ENCODE measurements at places on chromosomes 4 and X.

GRCh38 chr4:122731676-122732075 lies 828 bp upstream of the BBS12 start:
- no peak for DNase-seq

- no peak for DNase-seq
These were observed 4.3 kb downstream of the CXCL9 start for GRCh38 chr4:76003035-76003434.

GRCh38 chr4:2046031-2046961 lies 12.8 kb upstream of the NAT8L start:
- no peak for DNase-seq

- no peak for DNase-seq
These were observed 52.0 kb upstream of the UGT2B7 start for GRCh38 chr4:69044247-69044646.

- DNase-seq: no peak
These were observed 49.2 kb upstream of the HDAC8 start for GRCh38 chrX:72621625-72622485.

GRCh38 chr4:161466316-161466715 lies 697.5 kb downstream of the FSTL5 start:
- no peak for DNase-seq

DNA sequence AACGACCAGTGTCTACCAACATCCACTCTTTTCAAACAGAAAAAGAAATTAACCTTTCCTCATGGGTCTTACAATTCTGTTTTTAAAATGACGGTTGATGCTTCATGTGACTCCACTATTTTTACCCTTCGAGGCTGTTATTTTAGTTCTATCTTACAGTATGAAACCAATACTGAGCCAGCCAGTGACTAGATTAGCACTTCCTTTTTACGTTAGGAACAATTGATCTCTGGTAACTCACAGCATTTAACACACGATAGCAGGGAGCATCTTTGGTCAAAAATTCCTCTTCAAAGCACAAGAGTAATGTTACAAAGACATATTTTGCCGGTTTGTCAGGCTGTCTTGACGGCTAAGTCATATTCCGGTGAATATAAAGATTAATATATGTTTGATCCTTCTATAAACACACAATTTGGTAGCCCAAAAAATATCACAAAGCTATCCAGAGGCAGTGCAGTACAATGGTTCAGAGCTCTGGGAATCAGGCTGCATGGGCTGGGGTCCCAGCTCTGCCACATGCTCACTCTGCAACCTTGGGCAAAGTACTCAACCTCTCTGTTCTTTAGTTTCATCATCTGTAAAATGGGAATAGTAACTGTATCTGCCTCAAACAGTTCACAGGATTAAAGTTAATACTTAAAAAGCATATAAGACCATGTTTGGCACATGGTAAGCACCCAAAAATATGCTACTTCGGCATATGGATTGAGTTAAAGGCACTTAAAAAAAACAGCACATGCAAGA lies 62.9 kb upstream of the TXK start:
- no peak for DNase-seq

DNA sequence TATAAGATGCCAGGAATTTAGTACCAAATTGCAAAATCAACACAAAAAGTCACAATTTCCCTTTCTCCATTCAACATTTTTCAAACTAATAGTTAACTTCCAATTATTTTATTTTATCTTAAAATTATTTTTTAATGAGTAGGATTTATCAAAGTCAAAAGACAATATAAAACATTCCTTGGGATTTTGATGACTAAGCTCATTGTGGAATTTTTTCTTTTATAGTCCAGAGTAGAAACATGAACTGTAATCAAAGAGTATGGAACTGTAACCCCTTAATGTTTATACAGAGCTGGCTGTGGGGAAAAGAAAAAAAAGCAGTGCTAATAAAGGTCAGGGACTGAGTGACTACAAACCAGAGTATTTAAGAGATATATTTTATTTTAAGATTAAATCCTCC lies 368.6 kb upstream of the CPXCR1 start:
- no peak for DNase-seq

GRCh38 chr4:170106900-170107299 lies 17.1 kb upstream of the AADAT start:
- no peak for DNase-seq

- DNase-seq: no peak
These were observed 30.5 kb upstream of the NSG1 start for GRCh38 chr4:4356106-4357041.

DNA sequence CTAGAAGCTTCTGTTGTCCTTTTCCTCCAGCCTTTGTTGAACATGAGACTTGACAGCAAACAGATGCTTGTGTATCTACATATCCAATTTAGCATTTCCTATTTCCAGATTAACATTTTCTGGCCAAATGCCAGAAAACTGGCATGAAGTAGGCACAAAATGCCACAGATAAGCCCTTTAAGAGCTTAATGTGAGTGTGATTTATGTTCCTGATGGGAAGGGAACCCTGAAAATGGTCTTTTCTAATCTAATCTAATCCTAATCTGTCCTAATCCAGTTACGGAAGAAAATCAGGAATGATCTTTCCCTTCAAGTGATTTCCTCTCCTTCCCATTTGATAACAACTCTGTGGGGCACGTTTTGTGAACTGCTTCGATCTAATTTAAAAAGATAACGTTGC lies 133.0 kb upstream of the C1QTNF7 start:
- DNase-seq: no peak

- no peak for DNase-seq
These were observed 137.9 kb downstream of the PJA1 start for GRCh38 chrX:69027181-69028005.

GRCh38 chr4:174318829-174319764 lies 35.4 kb downstream of the CEP44 start:
- no peak for DNase-seq

DNA sequence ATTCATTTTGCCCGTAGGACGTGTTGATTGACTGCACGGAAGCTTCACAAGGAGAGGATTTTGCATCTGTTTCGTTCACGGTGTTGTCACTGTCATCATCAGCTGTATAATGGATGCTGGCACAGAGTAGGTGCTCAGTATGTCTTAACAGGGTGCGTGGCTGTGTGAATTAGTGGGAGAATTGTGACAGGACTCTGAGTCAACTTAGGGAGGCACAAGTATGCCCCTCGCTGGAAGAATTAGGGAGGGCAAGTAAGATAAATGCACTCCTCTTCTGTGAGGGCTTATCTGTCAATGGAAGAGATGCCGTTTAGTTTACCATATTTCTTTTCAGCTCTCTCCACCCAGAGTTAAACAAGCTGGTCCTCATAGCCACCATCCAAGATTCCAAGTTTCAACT lies 107.2 kb downstream of the TRIML1 start:
- DNase-seq: no peak

- no peak for DNase-seq
These were observed 2152.9 kb downstream of the ARAP2 start for GRCh38 chr4:34091451-34091850.

DNA sequence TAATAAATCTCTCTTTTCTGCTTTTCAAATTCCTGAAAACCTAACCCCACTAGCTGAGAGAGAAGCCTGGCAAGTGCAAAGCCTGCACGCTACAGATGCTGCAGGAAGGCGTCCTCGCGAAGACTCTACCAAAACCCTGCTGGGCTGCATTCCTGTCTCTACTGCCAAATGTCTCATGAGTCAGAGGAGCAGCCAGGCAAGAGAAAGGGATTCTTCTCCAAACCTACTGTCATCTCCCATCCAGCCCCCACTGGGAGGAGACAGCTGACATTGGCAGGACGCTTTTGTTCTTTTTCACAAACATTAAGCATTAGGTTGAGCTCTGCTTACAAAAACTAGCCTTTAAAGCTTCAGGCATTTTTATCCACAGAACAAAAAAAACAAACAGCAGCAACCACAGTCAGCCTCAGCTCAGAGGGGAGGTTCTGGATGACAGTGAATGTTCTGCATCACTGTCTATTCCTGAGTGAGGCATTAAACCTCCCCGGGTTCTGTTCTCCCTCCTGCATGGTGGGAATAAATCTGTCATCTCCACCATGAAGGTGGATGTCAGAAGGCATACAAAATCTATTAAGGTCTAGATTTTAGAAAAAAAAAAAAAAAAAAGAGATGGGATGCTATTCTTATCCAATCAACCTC lies 18.0 kb downstream of the CRMP1 start:
- no peak for DNase-seq

Measured in activated gamma-delta T cell (primary cell).